ENCODE measurements at places on chromosomes 7 and 10. TPM values are rescaled to one million over a fixed set of nuclear protein-coding genes. Genes with fewer than 3 reads are reported as not detected.

Gene PKD2L1
- total RNA-seq: not detected

DNA sequence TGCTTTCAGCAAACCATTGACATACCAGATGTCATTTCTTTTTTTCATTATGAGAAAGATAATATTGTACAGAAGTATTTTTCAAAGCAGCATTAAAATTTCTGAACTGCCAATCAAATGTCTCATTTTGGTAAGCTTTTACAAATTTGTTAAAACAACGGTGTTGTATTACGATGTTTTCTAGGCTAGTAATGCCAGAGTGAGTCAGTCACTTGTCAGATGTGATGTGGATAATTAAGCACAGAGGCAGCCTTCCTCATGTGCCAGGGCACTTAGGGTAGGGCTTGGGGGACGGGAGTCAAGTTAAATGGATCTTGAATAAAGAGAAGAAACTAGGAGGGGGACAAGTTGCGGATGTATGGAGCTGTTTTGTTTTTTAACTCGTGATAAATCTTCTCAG lies 10.1 kb downstream of the PSTK start:
- no peak for DNase-seq

DNA sequence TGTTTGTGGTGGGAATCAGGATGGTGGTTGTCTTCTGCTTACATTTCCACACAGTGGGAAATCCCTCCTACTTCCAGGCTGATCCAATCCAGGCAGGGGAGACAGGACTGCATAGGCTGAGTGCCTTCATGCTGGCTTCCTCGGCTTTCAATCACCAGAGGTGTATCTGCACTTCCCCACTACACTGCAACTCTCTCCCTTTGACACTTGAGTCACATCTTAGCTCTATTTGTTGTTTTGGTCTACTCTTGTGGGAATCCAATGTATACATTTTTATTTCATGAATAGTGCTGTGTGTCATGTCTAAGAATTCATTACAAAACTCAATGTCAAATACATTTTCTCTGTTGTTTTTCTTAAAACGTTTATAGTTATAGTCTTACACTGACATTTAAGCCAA lies 735.6 kb downstream of the XPNPEP1 start:
- DNase-seq: no peak

DNA sequence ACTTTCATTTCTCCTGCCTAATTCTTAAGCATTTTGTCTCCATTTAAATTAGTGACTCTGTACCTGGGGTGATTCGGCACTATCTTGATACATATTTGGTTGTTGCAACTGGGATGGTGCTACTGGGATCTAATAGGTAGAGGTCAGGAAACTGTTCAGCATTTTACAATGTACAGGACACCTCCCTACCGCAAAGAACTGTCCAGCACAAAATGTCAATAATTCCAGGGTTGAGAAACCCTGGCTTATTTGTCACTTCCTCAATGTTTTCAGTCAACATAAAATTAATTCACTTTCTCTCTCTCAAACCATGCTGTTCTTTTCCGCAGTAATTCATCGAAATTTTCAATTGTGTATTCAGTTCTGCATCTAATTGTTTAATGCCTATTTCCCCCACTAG lies 151.4 kb upstream of the CALCR start:
- no peak for DNase-seq

DNA sequence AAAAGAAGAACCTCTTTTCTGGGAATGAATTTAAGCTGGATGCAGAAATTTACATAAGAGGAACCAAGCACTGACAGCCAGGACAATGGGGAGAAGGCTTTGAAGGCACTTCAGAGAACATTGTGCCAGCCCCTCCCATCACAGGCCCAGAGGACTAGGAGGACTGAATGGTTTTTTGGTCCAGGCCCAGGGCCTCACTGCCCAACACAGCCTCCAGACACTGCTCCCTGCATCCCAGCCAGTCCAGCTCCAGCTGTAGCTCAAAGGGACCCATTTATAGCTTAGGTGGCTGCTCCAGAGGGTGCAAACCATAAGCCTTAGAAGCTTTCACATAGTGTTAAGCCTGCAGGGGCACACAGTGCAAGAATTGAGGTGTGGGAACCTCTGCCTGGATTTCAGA lies 142.1 kb downstream of the DPY19L1 start:
- no peak for DNase-seq
